ENCODE measurements at places on chromosomes 7 and 10.

GRCh38 chr7:111409714-111410422 lies 152.4 kb downstream of the IMMP2L start:
- no peak for DNase-seq

DNA sequence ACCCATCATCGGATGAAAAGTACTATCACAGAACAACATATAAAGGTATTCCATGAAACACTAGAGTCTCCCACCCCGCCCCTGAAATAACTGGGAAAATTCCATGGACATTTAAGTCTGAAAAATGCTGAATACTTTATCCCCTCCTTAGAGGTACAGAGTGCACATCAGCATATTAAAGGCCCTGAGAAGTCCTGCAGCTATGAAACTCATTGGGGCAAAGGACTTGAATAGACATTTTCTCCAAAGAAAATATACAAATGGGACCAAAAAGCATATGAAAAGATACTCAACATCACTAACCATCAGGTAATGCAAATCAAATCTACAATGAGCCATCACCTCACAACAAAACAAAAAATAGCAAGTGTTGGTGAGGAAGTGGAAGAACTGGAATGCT lies 18.9 kb downstream of the XPNPEP1 start:
- no peak for DNase-seq

DNA sequence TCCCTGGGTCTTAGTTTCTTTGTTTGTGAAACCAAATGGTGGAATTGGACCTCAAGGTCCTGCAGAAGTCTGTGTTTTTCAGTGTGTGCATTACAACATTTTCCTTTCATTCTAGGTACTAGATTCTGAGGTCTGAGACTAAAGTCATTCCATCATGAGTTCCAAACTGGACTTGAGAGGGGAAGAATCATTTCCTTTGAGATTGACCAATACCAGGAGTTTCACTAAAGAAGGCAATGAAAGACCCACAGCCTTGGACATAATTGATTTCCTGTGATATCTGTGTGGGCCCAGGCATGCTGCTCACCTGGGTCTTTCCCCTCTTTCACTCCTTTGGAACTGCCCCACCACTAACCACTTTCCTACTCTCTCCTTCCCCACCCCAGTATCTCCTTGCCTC lies 18.2 kb downstream of the TAS2R41 start:
- no peak for DNase-seq

DNA sequence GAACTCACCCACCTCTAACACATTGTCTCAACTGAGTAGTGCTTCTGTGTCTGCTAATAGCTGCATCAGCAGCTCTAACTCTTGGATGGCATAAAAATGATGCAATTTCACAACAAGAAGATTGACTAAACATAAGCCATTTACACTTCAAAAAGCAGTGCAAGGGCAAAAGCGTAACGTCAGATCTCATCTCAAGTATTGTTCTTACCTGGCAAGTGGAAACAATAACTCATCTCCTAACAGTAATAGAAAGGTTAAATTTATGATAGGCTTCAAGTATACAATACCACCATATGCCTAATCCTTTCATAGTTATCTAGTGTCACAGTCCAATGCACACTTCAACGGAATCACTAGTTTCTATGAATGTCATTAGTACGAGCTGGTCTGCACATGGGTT lies 14.8 kb downstream of the TPK1 start:
- DNase-seq: no peak

- DNase-seq: no peak
Measured at GRCh38 chr7:114623146-114623545, 208.5 kb downstream of the FOXP2 start.

DNA sequence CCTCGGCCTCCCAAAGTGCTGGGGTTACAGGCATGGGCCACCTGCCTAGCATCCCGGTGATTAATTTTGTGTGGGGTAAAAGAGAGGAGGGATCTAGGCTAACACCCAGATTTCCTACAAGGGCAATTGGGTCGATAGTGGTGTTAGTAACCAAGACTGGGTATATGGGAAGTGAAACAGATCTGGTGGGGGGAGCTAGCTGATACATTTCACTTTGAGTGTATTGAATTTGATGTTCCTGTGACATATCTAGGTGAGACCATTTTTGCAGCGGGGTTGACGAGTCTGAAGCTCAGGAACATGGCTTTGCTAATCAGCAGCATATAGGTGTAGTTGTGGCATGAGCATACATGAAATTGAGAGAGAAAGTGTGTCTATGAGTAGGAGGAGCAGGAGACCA lies 12.0 kb downstream of the CLCN1 start:
- no peak for DNase-seq

DNA sequence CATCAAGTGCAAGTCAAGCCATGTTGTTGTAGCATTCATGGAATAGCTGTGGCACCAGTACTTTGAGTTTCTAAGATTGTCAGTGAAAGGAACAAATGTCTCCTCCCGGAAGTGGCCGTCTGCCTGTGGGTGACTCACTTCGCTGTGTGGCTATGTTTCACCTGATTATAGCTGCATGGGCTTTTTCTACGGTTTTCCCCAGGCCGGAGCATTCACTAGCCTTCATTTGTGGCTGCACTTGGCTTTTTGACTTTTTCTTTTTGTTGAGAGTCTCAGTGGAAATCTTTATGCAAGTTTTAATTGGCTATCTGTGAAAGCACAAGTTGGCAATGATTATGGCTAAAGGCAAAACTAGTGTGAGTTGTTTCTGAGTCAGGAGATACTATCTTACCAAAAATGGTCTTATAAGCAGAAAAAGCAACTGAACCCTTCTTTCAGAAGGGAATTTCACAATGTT lies 35.0 kb downstream of the SRI start:
- DNase-seq: no peak

DNA sequence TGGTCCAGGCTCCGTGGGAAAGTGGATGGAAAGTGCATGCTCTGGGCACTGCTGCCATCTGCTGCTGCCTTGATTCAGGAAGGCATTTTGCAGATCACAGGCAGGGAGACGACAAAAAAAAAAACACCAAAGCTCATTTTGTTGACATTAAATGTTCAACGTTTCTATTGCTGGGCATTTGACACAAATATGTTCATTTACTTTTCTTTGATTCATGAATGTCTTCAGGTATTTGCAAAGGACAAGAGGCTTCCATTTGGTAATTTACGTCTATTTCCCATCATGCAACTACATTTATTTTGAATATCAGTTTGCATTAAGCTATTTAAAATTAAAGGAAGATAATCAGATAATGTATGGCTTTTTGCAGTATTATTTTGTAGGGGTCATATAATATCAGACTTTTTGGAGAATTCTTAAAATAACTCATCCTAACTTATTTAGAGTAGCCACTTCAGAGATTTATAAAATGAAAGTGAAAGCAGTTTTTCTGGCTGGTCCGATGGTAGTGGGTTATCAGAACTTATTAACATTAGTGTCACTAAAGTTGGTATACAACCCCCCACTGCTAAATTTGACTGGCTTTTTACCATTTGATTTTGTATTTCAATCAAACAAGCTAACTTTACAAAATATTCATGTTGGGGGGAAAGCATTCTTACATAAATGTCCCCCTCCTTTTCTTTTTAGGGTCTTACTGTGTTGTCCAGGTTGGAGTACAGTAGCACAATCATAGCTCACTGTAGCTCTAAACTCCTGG lies 65.3 kb downstream of the PDIA4 start:
- no peak for DNase-seq

- DNase-seq: no peak
Measured at GRCh38 chr10:113433711-113434110, 119.1 kb upstream of the HABP2 start.

GRCh38 chr10:61960396-61961120 lies 59.1 kb downstream of the ARID5B start:
- no peak for DNase-seq

DNA sequence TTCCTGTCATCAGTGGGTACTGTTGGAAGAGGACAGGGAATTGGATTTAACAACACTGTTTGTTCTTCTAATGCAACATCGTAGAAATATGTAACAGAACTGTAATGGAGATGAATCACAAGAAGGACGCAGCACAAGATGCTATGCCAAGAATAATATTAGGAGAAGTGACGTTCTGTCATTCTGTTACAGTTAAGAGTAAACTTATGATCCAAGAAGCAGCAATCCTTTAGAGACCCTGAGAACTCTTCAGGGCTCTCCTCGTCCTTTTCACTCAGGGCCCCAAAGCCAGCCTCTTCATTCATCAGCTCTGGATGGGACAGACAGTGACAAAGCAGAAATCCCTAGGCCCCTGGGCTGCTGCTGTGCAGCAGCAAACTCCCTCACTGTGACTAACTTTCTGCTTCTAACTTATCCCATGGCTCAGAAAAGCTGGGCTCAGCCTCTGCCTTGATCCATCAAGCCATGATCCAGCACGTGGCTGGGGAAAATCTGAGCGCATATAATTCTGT lies 8.7 kb upstream of the IL6 start:
- DNase-seq: no peak
